ENCODE measurements at places on chromosomes 2 and 18.

DNA sequence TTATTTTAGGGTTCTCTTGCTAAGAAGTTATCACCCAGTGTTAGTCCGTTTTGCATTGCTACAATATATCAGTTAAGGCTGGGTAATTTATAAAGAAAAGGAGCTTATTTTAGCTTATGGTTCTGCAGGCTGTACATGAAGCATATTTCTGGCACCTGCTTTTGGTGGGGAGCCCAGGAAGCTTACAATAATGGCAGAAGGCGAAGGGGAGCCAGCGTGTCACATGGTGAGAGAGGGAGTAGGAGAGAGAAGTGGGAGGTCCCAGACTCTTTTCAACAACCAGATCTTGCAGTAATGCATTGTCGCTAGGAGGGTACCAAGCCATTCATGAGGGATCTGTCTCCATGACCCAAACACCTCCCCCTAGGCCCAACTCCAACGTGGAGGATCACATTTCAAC lies 688.8 kb upstream of the PIK3C3 start:
- no peak for DNase-seq

GRCh38 chr2:138155304-138155703 lies 191.0 kb downstream of the HNMT start:
- DNase-seq = no peak

GRCh38 chr18:48165111-48165866 lies 234.8 kb upstream of the SMAD2 start:
- DNase-seq = no peak

DNA sequence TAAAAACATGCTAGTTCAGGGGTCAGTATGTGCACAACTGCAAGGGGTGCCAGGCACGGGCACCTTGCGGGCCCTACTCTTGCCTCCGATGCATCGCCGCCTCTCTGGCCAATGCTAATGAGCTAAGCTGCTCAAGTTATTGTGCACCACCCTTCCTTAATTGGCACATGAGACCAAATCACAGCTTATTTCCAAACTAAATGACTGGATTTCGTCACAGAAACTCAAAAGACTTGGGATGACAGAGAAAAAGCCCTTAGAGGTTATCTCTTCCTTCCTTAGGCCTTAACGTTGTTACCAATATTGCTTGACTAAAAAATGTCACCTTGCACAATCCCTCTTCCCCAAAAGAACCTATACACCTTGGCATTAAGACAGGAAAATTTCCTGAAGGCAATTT lies 7.7 kb downstream of the RNF149 start:
- DNase-seq = no peak

DNA sequence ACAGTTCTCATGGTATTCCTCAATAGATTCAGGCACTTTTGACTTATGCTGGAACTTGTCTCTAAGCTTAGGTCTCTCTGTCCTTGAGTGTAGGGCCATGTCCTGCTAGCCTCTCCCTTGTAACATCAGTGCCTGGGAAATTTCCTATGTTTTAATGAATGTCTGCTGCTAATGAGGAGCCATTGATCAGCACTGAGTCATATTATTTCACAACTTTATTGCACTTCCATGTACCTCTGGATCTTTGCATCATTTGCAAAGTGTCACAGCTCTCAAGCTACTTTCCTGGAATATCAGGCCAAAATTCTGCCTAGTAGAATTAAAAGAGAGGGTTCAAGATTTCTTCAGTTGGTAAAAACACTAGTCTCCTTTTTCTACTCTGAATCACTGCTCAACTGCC lies 102.5 kb downstream of the GAREM1 start:
- no peak for DNase-seq

DNA sequence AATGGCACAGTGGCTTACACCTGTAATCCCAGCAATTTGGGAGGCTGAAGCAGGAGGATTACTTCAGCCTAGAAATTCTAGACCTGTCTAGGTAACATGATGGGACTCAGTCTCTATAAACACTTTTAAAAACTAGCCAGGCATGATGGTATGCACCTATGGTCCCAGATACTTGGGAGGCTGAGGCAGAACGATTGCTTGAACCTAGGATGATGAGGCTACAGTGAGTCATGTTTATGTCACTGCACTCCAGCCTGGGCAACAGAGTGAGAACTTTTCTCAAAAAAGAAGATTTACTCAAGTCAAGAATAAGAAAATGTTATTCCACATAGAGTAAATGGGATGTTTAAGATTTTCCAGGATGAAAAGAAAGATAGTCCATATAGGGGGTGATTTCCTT lies 158.6 kb downstream of the HNMT start:
- no peak for DNase-seq

DNA sequence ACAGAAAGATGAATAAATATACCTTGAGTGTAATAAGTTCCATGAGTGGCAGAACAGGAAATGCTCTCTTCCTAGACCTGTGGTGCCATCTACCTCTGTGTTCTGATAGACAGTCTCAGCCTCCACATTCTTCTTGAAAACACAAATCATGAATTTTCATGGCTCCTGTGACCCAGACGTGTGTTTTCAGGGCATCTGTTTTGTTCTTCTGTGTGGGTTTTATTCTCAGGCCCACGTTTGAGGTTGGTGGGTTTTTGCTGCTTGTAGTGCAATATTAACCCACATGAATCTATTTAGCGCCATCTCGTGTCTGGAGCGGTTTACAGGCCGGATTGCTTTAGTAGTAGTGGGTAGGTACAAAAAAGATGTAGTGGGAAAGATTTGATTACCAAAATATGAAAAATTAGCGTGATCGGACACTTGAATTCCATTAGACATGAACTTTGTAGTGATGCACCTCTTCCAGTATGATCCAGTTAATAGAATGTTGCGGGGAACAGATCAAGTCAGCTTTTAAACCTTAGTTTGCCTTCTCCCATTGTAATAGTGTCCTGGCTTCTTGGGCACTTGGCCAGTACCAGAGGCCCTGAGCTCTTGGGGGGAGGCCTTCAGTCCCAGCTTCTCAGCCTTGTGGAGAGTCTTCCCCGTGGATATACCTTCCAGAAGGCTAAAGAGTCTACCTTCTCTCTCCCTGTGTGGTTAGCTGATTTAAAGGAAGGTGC lies 256.5 kb downstream of the TPGS2 start:
- DNase-seq = peak; percentile 72

GRCh38 chr2:85523062-85523902 lies 15.7 kb upstream of the MAT2A start:
- no peak for DNase-seq

- DNase-seq = no peak
Observed at GRCh38 chr2:114316532-114317300, 125.7 kb upstream of the DPP10 start.

GRCh38 chr2:108632332-108633160 lies 86.7 kb upstream of the RANBP2 start:
- peak; percentile 93 for DNase-seq

GRCh38 chr2:105772362-105772761 lies 27.6 kb downstream of the NCK2 start:
- DNase-seq = no peak

GRCh38 chr18:80232710-80233109 lies 14.6 kb downstream of the PARD6G start:
- DNase-seq = no peak

GRCh38 chr2:220969348-220969747 lies 602.8 kb downstream of the EPHA4 start:
- no peak for DNase-seq

GRCh38 chr2:227665189-227665940 lies 1.2 kb upstream of the SCYGR5 start:
- DNase-seq = no peak

DNA sequence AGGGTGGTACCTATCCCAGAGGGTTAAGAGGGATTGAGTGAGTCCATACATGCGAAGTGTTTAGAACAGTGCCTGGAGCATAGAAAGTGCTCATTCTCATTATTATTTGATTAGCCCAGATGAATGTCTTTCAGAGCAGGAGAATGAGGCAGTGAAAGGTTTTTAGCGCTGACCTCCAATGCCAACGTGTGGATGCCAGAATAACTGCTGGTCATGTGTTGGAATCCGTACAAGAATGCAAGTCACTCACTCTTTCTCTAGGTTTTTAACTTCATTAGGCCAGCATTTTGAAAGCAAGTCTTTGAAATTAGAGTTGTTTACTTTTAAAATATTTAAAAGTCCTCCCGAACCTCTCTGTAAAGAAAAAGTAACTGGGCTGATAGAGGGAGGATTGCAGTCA lies 374.2 kb downstream of the EN1 start:
- no peak for DNase-seq

DNA sequence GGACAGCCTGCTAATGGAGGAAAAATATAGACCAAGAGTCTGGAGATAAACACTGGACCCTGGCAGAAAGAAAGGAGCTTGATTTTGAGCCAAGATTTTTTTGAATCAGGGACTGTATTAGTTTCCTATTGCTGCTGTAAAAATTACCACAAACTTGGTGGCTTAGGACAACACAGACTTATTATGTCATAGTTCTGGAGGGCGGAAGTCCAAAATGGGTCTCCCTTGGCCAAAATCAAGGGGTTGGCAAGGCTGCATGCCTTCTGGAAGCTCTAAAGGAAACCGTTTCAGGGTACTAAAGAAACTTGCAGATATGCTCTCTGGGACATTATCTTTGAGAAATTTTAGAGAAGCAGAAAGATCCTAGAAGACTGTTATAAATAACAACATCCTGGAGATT lies 140.1 kb downstream of the BABAM2 start:
- DNase-seq = no peak

GRCh38 chr18:62348474-62348873 lies 23.4 kb downstream of the TNFRSF11A start:
- DNase-seq = no peak

GRCh38 chr2:96859099-96859649 lies 1.4 kb upstream of the ANKRD39 start:
- DNase-seq = no peak

GRCh38 chr18:25561918-25562317 lies 210.0 kb upstream of the ZNF521 start:
- DNase-seq = no peak

DNA sequence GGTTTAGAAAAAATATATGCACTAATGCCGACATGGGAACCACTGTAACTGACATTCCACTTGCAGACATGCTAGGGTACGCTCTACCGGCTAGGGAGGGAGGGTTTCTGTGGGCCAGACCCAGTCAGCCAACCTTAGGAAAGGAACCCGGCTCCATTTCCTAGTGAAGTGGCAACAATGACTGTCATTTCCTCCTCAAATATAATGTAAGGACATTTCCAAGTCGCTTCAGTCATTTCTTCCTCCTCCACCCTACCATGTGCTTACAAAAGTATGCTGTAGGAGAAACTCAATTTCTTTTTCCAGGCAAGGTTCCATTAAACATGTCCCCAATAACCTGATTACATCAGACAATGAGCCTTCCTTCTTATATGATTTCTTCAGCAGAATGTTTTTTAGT lies 64.3 kb upstream of the PSMD14 start:
- no peak for DNase-seq

DNA sequence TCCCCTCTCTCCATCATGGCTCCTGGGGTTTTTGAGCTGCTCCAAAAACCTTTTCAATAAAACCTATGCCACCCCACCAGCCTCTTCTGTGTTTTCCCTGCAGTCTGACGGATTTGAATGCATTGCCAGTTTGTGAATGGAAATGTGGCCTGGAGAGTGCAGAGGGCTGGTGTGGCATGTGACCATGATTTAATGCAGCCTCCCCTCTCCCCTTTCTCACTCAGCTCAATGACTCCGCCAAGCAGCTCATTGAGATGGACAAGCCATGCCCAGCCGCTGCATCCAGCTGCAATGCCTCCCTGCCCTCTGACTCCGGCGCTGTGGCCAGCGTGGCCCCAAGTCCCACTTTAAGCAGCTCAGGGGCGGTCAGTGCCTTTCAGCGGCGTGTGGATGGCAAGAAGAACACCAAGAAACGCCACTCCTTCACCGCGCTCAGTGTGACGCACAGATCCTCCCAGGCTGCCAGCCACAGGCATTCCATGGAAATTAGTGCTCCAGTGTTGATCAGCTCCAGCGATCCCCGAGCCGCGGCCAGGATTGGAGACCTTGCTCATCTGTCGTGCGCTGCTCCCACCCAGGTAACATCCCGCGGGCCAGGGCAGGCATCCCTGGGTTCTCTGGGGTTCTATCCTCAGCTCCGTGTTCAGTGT lies 215.3 kb downstream of the SEPTIN10 start:
- DNase-seq = no peak

DNA sequence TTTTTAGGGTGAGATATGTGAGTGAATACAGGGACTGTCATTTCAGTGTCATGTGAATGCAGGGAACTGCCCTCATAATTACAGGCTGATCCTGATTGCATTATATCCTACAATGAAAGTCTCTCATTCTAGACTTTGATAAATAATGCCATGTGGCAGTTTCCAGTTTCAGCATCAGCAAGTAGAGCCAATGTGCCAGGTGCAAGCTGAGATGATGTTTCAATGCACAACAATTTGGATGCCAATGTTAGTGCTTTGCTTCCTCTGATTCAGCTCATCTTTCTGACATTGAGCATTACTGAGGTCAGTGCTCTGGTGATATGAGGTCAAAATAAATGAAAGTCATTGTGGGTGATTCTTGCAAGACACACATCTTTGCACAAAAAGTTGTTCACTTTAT lies 63.7 kb upstream of the TFPI start:
- no peak for DNase-seq

DNA sequence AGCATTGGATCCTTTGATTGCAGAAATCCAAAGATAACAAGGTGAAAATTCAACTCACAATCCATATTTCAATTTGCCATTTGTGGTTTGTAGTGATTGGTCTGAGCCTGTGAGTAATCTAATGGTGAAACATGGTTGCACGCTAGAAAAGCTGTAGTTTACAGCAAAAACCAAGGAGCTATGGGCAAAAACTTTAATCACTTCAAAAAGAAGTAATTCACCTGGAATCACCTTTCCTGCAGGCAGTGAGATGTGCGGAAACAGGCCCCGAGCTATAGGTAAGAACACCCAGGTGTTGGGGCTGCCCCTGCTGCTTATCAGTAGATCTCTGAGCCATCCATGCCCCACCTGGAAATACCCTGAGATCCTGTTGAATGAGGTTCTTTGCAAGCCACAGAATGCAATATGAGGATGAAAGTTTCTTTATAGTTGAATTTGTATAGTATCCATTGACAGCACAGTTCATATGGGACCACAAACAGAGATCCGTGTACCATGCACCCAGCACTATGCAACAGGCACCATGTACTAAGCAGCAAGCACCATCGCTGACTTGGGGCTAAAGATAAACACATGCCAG lies 208.2 kb downstream of the SPP2 start:
- DNase-seq = no peak

DNA sequence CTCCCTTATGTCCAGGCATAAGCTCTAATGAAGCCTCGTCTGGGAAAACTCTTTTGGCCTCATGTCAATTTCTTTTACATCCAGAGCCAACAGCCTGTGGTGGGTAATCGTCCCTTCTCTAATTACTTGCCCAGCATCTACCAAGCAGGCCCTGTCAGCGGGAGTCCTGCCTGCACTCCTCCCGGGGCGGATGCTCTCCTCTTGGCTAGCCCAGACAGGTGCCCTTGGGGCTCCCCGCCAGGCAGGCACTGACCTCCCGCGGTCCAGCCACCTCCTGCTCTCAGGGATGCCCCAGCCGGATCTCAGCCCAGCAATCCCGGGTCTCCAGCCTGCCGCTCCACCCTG lies 74.2 kb downstream of the NCAPH start:
- DNase-seq = peak; percentile 30

- no peak for DNase-seq
Observed at GRCh38 chr2:152715112-152715511, 2.1 kb downstream of the PRPF40A start.

GRCh38 chr2:160870729-160871465 lies 289.3 kb upstream of the TANK start:
- no peak for DNase-seq

All from NCI-H1092 treated with DMSO at 0.1 percent for 48 hours (cell line).